ENCODE measurements at places on chromosomes 7 and 10. TPM values are rescaled to one million over a fixed set of nuclear protein-coding genes. Genes with fewer than 3 reads are reported as not detected.

Gene SH2B2
- total RNA-seq, result 0.86 TPM

Gene MYL10
- total RNA-seq, result not detected

Gene SLC39A12
- total RNA-seq, result not detected

Gene FAM25C
- not detected for total RNA-seq
